Left forelimb (tissue), 1 donor: ENCODE measurements at places on chromosomes 1 and 21.

GRCh38 chr21:45741691-45742090 lies 98.2 kb downstream of the PCBP3 start:
- no peak for DNase-seq

DNA sequence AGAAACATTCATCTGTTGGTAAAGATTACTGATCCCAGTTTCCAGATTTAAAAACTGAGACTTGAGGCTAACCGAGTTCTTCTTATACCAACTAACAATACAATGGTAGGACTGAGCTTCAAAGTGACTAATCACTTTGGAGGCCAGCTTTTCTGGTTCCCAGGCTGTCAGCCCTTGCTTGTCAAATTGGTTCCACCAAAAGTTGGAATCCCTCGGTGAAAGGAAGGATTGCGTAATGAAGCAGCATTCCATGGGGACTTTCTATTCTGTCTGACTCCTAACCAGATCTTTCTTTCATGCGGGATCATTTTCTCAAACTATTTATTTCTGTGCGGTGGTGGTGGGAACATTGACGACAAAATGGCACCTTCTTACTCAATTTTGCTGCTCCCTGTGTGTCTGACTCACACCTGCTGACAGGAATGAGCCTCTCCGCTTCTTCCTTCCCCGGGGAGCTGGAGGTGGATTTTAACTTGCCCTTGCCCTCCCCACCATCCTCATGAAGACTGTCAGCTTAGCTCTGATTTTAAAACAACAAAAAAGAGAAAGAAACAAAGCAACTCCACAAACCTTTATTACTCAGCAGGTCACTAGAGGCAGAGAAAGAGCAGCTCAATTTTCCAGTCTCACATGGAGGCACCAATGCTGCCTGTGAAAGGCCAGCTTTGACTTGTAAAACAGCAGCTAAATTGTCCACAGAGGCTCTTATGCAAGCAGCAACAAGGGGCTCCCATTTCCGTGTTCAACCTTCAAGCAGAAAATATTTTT lies 32.9 kb upstream of the RASAL2 start:
- DNase-seq, result no peak

DNA sequence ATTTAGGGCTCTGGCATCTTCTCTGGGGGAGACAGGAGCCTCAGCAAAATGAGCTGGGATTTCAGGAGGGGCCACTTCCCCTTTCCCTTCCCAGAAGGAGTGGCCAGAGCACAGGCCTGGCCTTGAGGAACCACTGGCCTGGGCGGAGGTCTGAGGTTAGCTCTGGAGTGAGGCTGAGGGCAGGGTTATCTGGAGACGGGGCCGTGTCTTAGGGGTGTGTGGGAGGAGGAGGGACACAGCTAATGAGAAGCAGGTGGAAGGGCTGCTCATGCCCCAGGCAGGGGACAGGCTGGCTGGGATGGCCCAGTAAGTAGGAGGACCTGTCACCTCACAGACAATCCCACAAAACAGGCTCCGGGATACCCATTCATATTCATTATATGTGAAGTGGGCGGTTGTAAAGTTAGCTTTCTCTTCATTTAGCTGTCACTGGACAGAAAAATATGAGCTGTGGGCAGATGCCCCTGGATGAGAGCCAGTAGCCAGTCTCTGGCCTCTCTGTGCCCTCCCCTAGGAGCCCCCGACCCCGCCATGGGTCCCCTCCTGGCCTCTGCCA lies 12.4 kb downstream of the ALX3 start:
- no peak for DNase-seq

- DNase-seq, result no peak
Measured at GRCh38 chr1:88272216-88272615, 411.9 kb upstream of the PKN2 start.

GRCh38 chr1:228917755-228918154 lies 182.5 kb downstream of the RHOU start:
- no peak for DNase-seq

DNA sequence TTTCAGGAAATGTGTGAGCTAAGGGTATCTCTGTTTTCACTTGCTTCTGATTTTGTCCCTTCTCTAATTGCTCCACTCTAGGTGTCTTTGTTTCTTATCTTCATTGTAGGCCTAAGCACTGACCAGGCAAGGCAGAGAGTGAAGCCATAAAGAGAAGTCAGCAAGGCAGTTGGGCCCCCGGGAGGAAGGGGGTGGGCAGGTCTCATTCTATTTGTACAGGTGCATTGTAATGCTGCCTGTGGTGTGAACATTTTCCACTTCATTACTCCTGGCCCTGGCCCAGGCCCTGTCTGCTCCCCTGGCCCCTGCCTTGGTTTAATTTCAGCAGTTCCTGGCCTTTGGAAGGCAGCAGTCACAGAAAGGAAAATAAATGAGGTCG lies 86.4 kb upstream of the JUN start:
- no peak for DNase-seq

DNA sequence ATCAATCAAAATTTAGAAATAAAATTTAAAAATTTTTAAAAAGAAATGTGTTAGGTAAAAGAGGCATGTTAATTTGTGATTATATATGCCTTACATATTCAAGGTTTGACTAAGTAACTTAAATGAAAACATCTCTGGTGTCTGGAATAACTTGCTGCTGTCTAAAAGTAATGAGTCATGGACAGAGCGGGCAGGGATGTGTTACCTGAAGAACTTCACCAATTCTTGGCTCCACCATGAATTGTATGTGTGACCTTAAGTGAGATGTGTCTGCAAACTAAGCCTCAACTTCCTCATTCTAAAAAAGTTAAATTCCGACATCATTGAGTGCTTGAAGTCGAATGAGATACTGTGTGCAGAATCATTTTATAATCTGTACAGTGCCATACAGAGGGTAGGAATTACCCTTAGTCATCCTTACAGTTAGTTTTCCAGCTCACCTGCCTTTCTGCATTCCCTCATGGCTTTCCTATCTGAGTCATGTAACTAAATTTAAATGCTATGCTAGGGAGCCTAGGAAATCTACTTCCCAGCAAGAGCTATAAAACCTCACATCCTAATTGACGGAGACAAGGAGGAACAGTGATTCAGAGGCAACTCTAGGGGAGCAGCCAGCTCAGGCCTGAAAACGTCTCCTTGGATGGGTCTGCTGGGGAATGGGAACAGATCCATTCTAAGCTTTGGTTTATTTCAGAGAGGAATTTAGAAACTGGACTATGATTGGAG lies 100.7 kb upstream of the TSPAN2 start:
- no peak for DNase-seq

GRCh38 chr1:207316622-207317391 lies 4.7 kb upstream of the CD55 start:
- DNase-seq, result no peak

DNA sequence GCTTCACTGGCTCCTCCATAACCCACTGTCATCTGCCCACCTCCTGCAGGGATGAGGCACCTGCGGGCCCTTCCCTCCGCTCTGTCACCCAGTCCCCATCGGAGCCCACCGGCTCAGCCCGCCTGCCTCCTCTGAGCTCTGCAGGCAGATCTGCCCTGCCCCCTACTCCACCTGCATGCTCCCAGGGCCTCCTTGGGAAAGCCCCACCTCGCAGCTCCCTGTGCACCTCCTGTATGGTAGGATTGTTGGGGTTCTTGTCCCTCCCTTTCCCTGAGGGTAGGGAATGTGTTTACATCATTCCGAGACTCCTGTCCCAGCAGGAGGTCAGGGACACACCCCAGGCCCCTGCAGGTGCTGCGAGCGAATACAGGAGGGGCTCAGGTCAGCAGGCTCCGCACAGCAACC lies 50.5 kb downstream of the SIK1 start:
- no peak for DNase-seq

DNA sequence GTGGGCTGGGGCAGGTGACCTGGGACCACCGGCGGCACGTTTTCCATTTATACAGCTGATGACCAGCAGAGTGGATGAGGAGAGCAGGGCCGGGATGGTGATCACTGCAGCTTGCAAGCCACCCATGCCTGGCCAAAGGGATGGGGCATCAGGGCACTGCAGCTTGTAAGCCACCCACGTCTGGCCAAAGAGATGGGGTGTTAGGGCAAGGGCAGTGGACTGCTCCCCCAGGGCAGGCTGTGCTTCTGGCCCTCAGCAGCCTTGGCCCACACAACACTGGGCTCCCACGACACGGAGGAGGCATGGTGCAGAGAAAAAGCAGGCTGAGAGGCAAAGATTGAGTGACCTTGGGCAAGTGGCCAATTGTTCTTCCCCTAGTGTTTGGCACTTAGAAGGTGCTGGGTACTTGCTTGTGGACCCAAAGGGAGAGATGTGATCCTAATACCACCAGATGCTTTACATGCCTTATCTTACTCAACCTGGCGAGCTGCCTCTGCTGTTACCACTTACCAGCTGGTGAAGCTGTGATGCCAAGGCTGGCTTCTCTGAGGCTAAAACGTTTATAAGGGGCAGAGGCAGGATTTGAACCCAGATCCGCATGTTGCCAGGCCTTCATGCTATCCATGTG lies 48.3 kb downstream of the TRIM62 start:
- no peak for DNase-seq

DNA sequence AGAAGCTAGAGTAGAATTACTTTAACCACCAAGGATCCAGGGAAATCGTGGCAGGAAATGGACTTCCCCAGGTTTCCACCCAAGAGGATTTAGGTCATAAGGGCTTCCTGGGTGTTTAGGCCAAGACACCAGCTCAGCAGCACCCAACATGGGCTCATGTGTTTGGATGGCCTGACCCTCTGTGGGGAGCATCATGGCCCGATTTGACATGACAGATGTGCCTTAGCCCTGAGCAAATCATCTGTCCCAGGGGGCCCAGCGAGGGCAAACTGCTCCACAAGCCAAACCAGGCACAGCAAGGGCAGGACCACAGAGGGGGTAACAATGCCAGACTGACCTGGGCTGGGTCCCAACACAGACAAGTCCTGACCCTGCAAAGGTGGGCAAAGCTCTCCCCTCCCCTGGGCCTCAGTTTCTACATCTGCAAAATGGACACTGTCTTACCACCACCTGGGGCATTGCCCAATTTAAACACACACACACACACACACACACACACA lies 232.8 kb downstream of the MATN1 start:
- DNase-seq, result no peak

DNA sequence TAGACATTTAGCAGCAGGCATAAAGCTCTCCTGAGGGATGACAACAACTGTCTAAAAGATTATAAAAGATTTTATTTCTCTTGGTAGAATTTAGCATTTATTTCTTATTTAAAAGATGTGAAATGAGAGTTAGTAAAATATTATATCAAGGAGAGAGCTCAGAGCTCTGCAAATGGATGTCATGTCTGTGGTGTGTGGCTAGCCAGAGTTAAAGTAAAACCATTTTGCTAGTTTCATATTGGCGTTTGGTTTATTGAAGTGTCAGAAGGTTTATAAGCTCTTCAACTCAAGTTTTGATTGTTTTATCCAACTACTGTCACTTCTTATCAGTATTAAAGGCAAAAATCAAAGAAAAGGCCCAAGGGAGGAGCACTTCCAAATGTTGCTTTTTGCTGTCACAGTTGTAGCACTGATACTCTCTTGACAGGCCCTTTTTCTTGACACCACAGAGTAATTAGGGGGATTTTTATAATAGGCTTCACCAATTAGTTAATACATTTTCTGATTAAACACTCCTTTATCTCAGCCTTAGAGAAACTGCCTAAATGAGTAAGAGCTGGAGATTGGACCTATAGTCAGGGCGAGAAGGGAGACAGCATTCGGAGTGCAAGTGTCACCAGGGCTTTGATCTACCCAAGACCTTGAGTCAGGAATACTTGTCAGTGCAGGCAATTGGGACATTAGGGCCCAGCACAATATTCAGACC lies 233.9 kb downstream of the PTBP2 start:
- no peak for DNase-seq

DNA sequence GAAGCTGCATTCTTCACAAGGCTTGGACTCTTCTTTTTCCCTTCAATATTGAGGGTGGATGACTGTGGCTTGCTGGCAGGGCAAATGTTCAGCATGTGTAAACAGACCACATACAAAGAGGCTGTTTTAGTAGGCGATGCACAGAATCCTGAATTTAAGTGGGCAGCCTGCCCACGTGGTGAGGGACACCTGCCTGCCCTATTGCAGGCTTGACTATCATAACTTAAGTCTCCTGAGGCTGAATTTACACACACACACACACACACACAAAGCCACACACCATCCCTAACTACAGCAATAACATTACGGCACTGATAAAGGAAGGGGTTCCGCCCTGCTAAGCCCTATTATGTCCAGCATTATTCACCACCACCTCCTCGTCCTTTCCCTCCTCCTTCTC lies 15.9 kb downstream of the SYT2 start:
- no peak for DNase-seq

DNA sequence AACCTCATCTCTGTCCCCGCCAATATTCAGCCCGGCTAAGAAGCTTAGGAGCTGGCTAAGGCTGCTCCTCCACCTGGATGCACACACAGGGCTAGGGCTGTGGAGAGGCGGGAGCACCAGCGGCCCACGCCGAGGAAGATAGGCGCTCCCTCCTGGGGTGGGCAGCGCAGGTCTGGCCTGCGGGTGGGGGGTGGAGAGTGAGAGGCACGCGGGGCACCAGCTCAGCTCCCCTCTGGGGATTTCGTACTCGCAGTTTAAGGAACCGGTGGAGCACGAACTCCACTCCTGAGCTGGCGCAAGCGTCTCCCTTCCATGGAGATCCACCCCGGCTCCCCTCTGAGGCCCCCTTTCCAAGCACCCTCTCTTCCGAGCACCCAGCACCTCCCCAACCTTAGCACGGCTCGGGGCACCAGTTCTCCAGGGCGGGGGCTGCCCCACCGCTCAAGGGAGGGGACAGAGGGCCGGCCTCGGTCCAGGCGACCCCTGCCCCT lies 433 bp upstream of the KAZN start:
- DNase-seq, result peak; percentile 74

GRCh38 chr21:15850645-15851044 lies 120.9 kb downstream of the USP25 start:
- DNase-seq, result no peak

GRCh38 chr1:33410091-33410701 lies 20.7 kb downstream of the PHC2 start:
- DNase-seq, result no peak

- no peak for DNase-seq
Measured at GRCh38 chr1:218570456-218570855, 225.3 kb downstream of the TGFB2 start.

GRCh38 chr1:182330303-182330702 lies 61.3 kb downstream of the GLUL start:
- DNase-seq, result no peak

GRCh38 chr1:77534456-77534855 lies 148.0 kb downstream of the ZZZ3 start:
- DNase-seq, result no peak

GRCh38 chr1:50416553-50417453 lies 6.4 kb downstream of the DMRTA2 start:
- no peak for DNase-seq

GRCh38 chr21:34046917-34047316 lies 26.5 kb upstream of the MRPS6 start:
- DNase-seq, result no peak
